ENCODE measurements at places on chromosomes 5 and 9.

DNA sequence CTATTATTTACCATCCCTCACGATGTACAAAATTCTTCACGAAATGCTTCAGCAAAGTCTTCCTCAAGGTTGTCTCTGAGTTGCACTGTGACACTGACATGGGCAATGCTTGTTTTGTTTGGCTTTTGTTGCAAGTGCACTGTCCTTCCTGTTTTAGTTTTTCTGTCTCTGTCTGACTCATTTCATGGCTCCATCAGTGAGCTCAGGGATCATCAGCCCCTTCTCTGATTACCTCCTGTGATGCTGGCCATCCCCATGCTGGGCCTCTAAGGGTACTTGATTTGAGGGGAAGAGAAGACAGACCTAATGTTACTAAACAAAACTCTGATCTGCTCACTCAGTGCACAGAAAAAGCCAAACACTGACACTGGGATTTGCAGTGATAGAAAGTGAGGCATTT lies 37.6 kb upstream of the STX17 start:
- no peak for DNase-seq

DNA sequence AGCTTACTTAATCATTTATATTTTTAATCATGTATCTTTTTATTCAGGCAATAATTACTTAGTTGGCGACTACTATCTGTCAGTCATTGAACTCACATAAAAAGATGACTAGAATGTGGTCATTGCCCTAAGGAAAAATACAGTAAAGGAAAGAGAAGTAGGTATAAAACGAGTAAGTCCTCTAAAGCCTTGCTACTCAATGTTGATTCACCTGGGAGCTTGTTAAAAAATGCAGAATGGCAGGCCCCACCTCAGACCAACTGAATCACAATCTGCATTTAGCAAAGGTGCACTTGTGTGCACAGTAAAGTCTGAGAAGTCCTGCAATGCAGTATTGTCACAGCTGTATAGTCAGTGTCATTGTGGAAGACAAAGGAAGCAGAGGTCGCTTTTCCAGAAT lies 592.4 kb downstream of the CSNK1G3 start:
- peak; percentile 69 for DNase-seq

DNA sequence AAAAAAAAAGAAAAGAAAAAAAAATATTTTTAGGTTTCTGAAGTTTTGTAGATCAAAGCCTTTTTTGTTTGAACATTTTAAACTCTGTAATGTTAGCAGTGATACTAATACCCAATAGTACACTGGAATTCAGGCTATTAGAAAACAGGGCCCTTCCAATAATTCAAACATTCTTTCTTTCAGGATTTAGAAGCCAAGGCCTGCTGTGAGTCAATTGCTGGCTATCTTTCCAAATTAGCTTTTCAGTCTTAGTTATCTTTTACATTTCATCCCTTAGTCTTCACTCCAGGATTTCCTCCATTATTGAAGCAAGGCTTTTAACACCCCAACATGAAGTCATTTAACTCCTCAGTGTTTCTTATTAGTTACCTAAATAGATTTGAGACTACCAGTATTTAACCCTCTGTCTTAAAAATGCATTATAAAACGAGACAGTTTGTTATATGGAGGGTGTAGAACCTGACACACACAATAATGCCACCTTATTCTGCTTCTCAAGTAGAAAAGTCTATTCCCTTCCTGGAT lies 951.9 kb upstream of the DMAC1 start:
- DNase-seq: no peak

DNA sequence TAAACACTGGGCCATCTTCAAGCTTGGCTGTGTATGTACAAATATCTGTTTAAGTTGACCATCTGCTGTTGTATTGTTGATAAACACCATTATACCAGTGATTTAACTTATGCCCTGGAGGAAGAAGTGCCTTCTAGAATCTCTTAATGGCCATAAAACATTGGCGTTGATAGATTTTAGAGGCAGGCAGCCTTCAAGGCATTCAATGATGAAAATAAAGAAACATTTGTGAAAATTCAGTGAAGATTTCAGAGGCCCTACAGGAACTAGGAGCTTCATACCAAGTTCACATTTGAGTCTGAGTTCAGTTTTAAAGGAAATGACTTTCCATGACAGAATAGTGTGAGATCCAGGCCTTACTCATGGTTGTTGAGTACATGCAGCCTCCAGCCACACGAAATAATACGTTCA lies 52.2 kb downstream of the MAP1B start:
- no peak for DNase-seq

- no peak for DNase-seq
These were observed 89.5 kb downstream of the EPB41L4A start for GRCh38 chr5:112329419-112330090.

- no peak for DNase-seq
These were observed 17.4 kb downstream of the LECT2 start for GRCh38 chr5:135937245-135937911.

DNA sequence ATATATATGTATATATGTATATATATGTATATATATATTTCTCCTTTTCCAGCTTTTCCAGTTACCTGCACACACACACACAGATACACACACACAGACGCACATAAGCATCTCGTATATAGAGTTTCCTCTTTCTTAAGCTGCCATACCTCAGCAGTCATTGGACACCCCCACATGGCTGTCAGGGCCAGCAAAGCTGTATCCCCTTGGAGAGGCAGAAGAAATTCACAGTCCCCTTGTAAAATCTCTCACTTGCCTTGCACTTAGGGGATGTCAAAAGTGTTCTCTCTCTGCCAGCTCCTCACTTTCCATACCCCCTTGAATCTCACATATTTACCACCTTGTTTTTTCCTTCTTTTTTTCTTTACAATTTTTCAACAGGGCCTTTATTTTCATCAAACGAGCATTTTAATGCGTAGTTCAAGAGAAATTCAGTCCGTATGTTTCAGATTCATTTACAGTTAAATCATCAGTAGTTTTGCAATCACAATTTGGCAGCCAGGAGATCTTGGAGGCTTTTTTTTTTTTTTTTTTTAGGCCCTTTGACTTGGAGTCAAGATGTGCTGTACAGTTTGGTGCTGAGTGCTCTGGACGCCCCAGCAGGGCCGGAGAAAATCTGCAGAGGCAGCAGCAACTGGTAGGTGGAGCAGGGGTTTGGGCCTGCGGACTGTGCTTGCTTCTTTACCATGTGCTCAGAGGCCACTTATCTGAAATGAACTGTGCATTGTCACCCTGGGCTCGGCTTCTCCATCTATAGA lies 244.9 kb upstream of the KLF4 start:
- DNase-seq: peak; percentile 73

DNA sequence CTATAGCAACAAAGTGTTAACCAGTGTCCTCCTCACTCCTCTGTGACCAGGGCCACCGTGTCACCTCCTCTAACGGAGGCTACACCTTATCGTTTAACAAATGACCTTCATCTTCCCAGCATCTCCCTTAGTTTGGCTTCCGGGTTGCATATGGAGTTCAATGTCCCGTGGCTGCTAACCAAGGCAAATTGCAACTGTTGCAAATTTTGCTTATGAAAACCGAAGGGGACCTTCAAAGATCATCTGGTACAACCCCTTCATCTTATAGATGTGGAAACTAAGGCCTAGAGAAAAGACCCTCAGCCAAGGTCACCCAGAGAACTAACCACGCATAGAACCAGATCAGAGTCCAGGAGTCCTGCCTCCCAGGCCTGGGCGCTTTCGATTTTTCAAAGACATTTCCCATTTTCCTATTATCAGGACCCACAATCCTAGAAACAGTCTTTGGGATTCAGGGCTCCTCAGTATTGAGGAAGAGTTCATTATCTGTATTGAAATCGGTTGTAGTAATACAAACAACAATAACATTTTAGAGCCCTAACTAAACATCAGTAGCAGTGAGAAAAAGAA lies 1.4 kb downstream of the PRELID2 start:
- no peak for DNase-seq

GRCh38 chr5:179160584-179160983 lies 100.4 kb downstream of the ZNF354C start:
- DNase-seq: no peak

DNA sequence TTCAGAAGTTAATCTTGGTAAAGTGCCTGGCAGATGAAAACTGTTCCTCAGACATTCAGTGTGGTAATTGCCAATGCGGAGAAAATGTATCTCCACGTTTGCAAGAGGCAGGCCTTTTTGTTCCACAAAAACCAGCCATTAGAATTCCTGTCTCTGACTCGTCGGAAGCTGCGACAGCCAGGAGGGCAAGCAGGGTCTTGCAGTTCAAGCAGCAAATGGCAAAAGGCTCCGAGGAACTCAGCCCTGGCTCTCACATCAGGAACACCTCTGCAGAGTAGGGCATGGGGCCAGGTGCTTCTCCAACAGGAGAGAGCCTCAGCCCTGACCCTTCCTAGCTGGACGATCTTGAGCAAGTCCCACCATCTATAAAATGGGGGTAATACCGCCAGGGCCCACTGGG lies 69.0 kb upstream of the CPLX2 start:
- no peak for DNase-seq

DNA sequence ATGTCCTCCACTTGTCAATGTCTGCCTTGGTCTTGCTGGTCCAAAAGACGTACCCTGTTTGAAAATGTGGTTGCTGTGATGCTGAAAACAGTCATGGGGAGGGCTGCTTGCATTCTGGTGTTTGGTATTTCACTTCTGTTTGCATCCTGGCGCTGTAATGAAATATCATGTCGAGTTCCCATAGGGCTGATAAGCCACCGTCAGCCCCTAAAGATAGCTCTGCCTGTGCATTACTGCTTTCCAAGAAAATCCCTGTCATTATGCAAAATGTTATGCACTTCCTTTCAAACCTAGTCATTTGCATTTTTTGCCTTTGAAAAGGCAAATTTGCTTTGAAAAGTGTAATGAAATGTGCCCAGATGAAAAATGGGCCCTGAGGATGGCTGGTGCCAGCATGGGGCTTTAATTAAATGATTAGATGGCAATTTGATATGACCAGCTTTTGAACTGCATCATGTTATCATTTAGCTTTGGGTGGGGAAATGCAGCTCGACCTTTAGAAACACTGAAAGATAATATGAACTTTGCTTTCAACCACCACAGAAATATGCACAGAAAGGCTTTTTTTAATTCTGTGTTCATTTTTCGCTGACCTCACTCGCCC lies 374.4 kb upstream of the SGCD start:
- DNase-seq: no peak

- no peak for DNase-seq
These were observed 17.0 kb upstream of the MYO10 start for GRCh38 chr5:16952968-16953671.

GRCh38 chr9:37004424-37004935 lies 29.6 kb downstream of the PAX5 start:
- DNase-seq: no peak

DNA sequence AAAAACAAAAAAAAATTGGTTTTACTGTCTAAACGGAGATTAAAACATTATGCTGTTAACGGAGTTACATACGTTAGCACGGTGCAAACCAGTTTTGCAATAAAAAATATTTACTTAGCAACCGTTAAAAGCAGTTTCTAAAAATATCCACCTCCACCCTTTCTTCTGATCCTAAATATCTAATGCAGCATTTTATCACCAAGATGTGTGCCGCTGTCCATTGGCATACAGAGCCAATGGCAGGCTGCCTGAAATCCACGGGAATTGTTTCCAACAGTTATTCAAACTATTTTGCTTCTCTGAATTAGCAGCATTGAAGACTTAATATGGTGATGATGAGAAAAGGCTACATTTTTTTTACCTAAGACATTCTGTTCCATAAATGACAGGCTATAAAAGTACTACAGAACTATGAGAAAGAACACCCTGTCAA lies 61.6 kb downstream of the CSNK1A1 start:
- DNase-seq: peak; percentile 52

DNA sequence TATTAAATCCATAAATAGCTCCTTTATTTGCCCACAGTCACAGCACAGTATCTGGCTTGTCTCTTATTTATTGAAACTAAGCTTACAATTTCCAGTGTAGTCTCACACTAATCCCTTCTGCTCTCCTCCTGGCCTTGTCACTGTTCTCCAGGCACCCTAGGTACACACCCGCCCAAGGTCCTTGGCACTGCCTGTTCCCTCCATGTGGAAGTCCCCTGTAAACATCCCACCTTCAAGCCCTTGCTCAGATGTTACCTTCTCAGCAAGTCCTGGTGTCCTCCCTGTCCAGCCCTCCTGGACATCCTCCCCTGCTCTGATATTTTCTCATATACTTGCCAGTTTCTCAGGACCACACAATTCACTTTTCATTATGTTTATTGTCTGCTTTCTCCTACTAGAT lies 44.2 kb upstream of the CFAP157 start:
- DNase-seq: no peak

DNA sequence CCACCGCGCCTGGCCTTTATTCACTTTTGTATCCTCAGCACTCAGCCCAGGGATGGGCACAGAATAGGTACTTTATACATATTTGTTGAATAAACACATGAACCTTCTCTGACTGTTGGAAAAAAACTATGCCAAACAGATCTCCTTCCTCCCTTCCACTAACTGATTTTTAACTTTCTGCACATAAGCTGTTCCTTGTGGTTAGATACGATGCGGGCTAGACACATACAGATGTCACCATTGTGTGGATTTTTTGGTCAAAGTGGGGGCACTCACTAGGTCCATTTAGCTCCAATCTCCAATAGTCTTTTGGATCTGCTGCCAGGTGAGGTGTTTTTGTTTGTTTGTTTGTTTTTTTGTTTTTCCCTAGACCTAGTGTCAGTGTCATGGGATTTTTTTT lies 5.1 kb downstream of the TEX48 start:
- DNase-seq: no peak

DNA sequence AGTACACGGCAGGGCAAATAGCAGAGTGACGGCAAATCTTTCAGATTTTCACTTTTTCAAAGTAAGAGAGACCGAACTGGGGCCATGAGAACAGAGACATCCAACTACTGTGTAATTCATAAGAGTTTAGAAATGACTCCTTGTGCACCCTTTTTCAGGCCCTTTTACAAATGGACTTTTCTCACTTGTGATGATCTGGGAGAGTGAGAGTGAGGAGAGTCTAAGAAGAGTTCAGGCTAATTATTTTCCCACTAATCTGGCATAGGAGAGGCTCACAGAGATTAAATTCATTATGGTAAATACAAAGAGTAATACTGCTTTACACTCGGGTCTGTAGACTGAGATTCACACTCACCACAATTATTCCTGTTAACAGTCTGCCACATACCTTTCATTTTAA lies 880 bp upstream of the CCNG1 start:
- DNase-seq: no peak

GRCh38 chr5:35302544-35302943 lies 72.3 kb upstream of the PRLR start:
- DNase-seq: no peak

- no peak for DNase-seq
These were observed 129.6 kb downstream of the IZUMO3 start for GRCh38 chr9:24416136-24416535.
